ENCODE measurements at places on chromosomes 16 and 17.

GRCh38 chr16:81158964-81159363 is 62.8 kb upstream of the GCSH start:
- no peak for DNase-seq

DNA sequence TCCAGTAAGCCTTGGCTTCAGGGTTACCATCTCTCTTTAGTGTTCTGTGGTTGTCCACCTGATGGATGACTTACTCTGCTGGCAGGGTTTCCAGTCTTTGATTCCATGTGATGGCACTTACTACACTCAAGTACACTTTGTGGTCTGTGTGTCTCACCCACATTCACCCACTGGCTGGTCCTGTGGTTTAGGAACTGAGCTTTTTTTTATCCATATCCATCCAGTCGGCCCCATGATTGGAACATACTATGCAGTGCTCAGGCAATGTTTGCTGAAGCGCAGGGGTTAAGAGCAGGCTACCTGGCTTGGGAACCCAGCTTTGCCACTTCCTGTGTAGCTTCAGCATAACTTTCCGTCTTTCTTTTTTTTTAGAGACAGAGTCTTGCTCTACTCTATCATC is 2.8 kb upstream of the FUS start:
- peak; percentile 48 for DNase-seq

GRCh38 chr16:24851700-24852099 is 5.9 kb downstream of the SLC5A11 start:
- no peak for DNase-seq

DNA sequence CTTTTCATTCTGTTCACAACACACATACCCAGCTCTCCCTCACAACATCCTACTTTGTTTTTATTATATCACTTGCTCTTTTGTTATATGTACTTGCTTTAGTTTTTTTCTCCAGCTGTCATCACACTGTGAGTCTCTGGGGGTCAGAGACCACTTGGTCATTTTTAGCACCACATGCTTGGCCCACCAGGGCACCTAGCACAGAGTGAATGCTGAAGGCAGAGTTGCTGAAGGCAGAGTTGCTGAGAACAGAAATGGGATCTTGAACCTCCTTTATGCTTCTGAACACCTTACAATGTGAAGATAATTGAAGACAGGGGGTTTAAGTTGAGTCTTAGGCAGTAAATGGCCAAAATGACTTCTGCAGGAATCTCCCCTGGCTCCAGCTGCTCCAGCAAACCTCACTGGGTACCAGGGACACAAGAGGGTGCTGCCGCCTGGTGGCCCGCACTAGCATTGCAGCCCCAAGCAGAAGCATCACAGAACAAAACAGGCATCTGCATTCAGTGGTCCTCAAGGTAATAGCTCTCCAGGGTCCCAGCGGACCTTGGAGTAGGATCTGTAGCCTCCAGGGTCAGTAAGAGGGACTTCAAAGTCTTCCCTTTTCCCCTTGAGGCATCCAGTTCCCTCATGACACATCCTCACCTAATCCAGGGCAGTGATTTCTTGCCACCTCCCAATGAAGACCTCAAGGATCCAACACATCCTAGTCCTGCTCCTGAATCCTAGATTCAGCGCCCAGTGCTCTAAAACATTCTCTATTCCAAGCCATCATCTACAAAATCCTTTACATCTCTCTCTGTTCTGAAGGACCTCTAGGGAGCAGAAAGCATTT is 1972.6 kb downstream of the TP53TG3F start:
- peak; percentile 14 for DNase-seq

- DNase-seq: peak; percentile 77
Measured at GRCh38 chr17:59914274-59914854, 21.4 kb downstream of the RPS6KB1 start.

GRCh38 chr16:86896976-86897375 is 318.6 kb downstream of the FOXL1 start:
- no peak for DNase-seq

GRCh38 chr16:75413951-75414350 is 19.4 kb downstream of the CFDP1 start:
- no peak for DNase-seq

- DNase-seq: no peak
Measured at GRCh38 chr17:44932787-44933097, 14.8 kb downstream of the KIF18B start.

- DNase-seq: no peak
Measured at GRCh38 chr17:35191001-35191695, 3.0 kb downstream of the SLC35G3 start.

GRCh38 chr16:86198206-86199118 is 299.5 kb downstream of the IRF8 start:
- DNase-seq: no peak

DNA sequence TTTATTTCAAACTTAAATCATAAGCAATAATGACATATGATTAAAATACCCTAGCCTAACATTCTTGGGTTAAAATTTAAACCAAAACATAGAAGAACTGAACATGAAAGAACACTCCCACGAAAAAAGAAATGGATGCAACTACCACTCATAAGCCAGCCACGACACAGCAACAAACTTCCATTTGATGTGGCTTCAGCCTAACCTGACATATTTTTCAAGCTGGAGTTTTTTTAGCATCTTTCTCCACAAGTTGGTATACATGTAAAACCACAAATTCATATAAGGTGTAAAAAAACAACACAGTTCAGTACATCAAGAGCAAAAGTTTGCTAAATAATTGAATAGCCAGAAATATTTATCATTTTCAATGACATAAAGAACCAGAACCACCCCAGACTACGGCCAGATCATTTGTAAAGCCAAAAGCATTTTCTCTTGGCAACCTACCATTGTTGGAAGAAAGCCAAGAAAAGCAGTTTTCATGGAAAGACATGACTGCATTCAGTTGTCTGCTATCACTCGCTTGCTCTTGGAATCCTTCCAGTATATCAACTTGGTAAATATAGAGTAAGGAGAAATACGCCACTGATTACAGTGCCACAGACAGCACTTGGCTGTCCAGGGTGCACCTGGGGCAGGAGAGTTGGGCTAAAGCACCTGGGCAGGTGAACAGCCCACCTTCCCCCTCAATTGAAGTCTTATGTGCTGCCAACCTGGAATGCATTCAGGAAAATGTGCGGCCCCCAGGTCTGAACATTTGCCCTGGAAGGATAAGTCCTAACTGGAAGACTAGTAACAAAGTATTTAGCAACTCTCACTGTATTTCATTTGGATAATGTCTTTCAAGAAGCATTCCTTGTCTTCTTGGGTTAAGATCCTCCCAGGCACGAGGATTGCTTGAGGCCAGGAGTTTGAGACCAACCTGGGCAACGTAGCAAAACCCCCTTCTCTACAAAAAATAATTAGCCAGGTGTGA is 60.5 kb downstream of the CREBBP start:
- DNase-seq: no peak

- no peak for DNase-seq
Measured at GRCh38 chr17:42632949-42633444, 23.5 kb downstream of the TUBG1 start.

GRCh38 chr16:66970775-66971720 is 10.0 kb downstream of the CES3 start:
- no peak for DNase-seq

- peak; percentile 83 for DNase-seq
Measured at GRCh38 chr17:75412455-75413317, 7.2 kb upstream of the GRB2 start.

GRCh38 chr17:4426499-4427208 is 7.1 kb upstream of the SPNS3 start:
- DNase-seq: no peak

GRCh38 chr17:77879226-77879895 is 79.1 kb upstream of the TNRC6C start:
- no peak for DNase-seq

DNA sequence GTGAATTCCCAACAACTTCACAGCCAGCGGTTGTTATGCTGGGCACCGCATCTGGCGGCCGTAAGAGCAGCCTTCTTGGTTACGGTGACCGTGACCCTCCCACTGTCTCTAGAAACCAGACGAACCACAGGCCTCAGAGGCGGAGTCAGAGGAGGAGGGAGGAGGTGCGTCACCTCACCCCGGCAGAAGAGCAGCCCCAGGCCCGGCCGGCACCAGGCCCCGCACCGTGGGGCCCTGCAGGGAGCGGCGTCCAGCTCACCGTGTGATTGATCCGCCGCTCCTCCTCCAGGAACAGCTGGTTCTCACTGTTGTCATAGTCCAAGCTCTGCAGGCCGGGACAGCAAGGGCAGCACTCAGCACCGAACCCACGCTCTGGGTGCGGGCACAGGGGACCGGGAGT is 13.7 kb downstream of the CLCN7 start:
- DNase-seq: no peak

DNA sequence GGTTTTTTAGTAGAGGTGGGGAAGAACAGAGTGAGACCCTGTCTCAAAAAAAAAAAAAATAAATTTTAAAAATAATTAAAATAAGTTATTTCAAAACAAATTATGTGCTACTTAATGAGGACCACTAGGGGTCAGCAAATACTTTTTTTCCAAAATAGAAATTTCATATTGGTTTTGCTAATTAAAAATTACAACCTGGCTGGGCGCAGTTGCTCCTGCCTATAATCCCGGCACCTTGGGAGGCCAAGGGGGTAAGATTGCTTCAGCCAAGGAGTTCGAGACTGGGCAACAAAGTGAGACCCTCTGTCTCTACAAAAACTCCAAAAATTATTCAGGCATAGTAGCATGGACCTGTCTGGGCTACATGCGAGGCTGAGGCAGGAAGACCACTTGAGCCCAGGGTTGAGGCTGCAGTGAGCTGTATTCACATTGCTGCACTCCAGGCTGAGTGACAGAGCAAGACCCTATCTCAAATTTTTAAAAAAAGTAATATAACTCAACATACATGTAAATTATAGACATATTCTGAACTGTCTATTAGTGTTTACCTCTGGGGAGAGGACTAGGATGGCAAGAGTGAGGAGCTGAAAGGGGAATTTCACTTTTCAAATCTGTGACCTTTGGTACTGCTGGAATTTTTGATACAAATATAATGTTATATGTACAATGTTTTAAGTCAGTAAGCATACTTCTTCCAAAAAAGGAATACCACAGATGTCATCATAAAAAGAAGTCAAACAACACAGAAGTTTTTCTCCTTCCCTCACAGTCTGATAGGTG is 8.1 kb downstream of the MEIOB start:
- peak; percentile 36 for DNase-seq

- DNase-seq: no peak
Measured at GRCh38 chr16:17367036-17367435, 103.7 kb downstream of the XYLT1 start.

GRCh38 chr17:81323411-81323868 is 28.3 kb upstream of the SLC38A10 start:
- DNase-seq: no peak

- DNase-seq: no peak
Measured at GRCh38 chr17:64783556-64784352, 121.6 kb upstream of the SMURF2 start.

DNA sequence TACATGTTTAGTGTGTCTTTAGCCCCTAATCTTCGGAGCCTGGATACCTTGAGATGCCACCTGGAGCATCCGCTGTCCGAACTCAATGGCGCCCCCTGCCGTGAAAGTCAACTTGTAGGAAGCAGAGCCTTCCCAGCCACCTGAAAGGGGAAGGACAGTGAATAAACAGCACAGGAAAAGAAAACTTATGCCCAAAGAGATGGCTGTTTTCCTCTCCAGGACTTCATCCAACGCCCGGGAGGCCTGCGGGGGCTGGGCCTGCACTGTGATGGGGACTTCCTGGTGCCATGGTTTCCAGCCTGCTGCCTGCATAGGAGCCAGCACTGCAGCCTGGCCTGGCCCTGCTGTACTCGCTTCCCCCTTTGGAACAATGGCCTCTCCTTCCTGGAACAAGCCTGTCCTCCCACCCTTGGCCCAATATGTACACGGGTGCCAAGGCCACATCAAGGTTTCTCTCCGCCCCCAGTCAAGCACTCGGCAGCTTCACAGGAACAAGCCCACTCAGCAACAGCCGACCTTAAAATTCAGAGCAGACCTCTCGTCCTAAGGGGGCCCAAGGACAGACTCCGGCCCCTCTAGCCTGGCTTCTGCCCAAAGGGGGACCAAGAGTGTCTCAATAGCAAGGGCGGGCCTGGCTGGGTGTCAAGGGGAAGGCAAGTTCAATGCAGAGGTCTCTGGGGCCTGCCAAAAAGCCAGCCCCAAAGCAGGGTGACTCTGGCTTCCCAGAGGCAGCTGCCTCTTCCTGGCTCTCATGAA is 4.5 kb upstream of the UNC13D start:
- DNase-seq: peak; percentile 51

GRCh38 chr17:14557480-14557879 is 256.6 kb downstream of the HS3ST3B1 start:
- DNase-seq: peak; percentile 0

DNA sequence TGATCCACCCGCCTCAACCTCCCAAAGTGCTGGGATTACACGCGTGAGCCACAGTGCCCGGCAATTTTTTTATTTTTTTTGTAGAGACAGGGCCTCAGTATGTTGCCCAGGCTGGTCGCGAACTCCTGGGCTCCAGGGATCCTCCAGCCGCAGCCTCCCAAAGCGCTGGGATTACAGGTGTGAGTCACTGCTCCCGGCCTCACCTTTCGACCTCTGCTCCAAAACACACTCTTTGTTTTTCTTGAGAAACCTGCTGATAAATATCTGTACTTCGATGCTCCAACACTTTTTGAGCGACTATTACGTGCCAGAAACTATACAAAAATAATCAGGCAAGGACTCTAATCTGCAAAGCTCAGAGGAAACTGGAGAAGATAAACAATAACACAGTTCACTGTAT is 1.0 kb downstream of the MED1 start:
- no peak for DNase-seq

- DNase-seq: peak; percentile 0
Measured at GRCh38 chr17:17205368-17206123, 587 bp downstream of the PLD6 start.

- DNase-seq: no peak
Measured at GRCh38 chr16:22050963-22051362, 41.4 kb upstream of the VWA3A start.

Measured in AML-193 (cell line).